ENCODE measurements at places on chromosomes 5 and 9. TPM values are rescaled to one million over a fixed set of nuclear protein-coding genes. Genes with fewer than 3 reads are reported as not detected.

SLC34A3 gene
- total RNA-seq = not detected

ABLIM3 gene
- total RNA-seq = not detected

PCDHGC5 gene
- not detected for total RNA-seq

SHB gene
- total RNA-seq = not detected

Measured in activated CD4-positive, alpha-beta T cell treated with anti-CD3 and anti-CD28 coated beads, Interleukin-2, amount 10 ng/mL, durations not matched to agents 7 days and 5 days (primary cell).